ENCODE measurements at places on chromosomes 12 and 14.

GRCh38 chr14:99348816-99349614, 77.0 kb upstream of the BCL11B start:
- no peak for DNase-seq

DNA sequence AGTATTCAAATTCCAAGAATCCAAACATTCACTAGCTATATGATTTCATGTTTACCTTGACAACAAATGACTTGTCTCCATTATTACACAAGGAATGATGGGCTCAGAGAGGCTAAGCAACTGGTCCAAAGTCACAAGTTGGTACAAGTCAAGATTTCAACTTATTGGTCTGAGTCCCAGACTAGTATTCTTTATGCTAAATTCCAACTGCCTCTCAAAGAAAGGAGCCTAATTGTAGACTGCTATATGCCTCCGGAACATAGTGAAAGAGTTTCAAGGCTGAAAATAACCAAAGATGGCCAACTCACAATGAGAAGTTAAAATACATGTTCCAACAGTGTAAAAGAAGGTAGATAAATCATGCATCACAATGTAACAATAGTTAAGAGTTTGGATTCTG, 7.5 kb downstream of the BTG1 start:
- no peak for DNase-seq

- DNase-seq: no peak
These were observed 14.4 kb downstream of the ERP27 start for GRCh38 chr12:14923944-14924343.

DNA sequence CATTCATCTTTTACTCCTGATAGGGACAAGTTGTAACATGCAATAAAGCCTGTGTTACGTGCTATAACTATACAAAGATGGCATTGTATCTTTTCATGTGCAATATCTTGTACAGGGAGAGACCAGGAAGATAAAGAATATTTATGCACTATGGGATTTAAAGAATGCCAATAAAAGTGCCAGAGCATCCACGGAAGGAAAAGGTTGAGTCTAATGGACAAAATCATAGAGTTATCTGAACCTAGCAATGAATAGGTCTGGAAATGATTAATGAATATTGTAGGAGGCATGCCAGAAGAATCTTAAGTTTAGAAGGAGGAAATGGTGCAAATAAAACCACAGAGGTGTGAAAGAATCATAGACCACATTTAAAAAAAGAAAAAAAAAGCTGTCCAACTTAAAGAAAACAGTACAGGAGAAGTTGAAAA, 263.9 kb downstream of the KCNC2 start:
- DNase-seq: no peak

DNA sequence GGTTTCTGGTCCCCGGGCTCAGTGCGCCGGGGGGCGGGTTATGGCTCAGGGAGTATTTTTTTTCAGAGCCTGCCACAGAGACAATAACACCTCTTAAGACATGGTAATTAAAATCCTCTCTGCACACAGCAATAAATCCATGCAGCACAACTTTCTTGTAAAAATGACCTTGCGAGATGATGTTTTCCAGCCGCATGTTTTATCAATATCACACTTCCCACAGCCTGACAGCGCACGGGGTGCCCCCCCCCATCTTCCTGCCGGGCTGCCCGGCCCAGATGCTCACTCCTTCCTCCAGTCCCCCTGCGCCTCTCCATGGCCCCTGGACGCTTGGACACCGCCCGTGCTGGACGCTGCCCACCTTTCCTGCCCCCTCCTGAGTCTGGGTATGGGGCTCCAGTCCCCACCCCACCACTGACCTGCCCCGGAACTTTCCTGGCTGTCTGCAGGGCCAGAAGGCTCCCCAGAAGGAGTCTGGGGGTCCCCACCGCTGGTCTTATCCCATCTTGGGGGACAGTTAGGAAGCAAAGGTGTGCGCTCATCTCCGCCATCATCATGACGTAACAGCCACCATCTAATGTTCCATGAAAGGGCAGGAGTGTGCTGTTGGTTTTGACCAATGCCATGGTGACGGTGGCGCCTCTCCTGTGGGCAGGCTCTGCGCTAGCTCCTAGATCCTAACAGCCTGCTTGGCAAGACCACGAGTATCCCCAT, 182.9 kb downstream of the KIF26A start:
- no peak for DNase-seq

DNA sequence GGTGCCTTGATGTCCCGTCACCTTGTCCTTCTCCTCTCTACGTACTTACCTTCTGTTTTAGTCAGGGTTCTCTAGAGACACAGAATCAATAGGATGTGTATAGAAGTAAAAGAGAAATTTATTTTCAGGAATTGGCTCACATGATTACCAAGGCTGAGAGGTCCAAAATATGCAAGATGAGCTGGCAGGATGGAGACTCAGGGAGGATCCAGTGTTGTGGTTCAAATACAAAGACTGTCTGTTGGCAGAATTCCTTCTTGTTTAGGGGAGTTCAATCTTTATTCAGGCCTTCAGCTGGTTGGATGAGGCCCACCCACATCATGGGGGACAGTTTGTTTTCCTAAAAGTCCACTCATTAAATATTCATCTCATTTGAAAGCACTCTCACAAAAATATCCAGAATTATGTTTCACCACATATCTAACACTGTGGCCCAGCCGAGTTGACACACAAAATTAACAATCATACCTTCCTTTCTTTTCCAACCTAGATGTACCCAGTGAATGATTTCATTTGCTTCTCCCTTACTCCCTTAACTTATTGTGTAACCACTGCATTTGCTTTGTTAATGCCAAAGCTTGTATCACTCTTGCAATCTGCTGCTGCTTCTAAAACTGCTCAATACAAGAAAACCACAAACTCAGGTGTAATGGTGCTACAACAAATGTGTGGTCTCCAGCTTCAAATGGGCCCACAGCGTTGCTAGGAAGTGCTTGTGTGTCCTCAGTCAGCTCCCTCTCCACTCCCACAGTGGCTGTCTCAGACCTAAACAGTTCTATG, 195.4 kb upstream of the ARHGAP5 start:
- no peak for DNase-seq

DNA sequence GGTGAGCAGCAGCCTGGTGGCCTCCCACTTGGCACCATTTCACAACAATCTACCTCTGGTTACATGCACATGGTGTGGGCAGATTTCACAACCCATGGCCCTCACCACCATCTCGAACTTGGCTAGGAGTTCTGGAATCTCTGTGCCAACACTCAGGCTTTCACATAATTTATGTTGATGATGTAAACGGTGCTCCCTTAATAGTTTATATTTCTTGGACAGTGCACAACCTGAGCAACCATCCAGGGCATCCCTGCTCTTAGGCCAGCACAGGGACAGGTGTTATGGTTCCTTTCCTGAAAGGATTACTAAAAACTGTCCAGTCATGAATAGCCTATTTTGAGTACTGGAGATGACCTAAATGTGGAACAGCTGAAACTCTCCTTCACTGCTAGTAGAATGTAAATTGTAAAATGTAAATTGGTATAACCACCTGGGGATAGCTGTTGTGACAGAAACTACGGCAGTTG, 28.6 kb downstream of the ABCB9 start:
- DNase-seq: no peak

- no peak for DNase-seq
These were observed 79.8 kb downstream of the SRRM4 start for GRCh38 chr12:119060847-119061796.

All from caudate nucleus (tissue), 63 donors.